Activated CD4-positive, alpha-beta T cell treated with anti-CD3 and anti-CD28 coated beads for 48 hours (primary cell): ENCODE measurements at places on chromosomes 7 and 10.

DNA sequence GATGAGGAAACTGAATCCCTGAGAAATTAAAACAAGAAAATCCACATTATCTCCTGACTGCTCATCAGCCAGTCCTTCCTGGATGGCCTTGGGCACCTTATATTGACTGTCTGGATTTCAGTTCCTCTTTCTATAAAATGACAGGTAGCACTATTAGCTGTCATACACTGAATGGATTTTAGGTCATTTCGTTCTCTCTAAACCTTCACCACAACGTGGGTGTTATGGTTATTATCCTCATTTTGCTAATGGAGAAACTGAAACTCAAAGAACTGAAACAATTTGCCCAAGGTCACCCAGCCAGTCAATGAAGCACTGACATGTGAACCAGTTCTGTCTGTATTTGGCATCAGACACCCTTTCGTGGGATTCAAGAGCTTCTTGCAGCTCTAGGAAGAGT is 193.8 kb downstream of the CYP26A1 start:
- DNase-seq: no peak

DNA sequence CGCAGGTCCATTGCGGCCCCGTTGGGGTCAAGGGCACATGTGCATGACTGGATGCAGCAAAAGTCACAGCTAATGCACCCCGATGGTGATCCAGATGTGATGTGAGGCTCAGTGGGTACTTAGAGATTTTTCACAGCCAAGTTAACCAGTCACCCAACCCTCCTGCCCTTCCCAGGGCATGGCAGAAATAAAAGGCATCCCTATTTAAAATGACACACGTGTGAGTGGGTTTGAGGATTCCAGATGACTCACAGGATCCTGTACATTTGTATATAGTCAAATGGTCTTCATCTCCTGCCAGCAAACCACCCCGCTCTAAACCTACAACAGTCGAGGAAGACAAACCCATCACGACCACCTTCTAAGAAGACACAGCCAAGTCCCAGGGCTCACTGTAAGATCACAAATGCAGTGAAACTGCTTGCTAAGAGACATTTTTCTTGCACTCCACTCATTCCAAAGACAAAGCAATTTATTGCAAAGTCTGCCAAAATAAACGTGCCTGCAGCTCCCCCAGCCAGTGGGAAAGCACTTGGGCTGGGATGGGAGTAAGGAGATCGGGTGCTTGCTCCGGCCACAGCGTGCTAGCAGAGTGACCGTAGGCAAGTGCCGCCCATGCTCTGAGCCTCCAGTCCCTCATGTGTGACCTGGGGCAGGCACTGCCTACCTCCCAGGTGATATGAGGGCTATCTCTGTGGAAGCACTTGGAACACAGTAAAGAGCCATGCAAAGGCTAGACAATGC is 86.6 kb upstream of the MACROH2A2 start:
- DNase-seq: no peak

- no peak for DNase-seq
These were observed 21.8 kb upstream of the EIF5AL1 start for GRCh38 chr10:79490400-79491142.

DNA sequence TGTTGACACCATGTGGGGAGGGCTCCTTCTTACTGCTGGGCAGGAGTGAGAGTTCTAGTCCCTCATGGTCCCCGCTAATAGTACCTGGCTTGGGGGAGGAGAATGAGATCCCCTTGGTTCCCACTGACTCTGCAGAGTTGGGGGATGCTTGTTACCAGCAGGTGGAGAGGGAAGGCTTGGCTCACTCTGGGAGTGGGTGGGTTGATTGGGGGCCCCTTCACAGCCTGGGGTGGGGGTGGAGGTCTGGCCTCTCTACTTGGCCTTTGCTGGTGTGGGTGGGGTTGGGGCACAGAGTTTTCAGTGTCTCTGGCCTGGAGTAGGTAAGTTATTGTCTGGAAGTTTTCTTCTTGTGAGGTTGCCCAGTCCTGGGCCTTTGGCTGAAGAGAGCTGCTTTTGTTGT is 31.9 kb downstream of the ADCY1 start:
- DNase-seq: no peak

DNA sequence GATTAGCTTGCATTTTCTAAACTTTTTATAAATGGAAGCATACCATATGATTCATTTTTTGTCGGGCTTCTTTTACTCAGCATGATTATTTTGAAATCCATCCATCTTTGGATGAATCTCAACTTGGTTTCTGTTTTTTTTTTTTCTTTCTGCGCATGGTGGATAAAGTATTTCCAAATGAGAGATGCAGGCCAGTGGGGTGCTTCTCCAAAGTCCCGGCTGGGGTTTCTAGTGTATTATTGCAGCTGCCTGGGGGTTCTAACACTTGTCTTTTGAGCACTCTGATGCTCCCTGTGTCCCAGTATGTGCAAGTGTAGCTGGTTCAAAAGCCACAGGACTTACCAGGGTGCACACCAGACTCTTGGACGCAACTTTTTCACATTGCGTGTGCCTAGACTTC is 70.9 kb upstream of the LOXL4 start:
- DNase-seq: no peak

- DNase-seq: no peak
These were observed 96.3 kb upstream of the VIPR2 start for GRCh38 chr7:159240962-159241361.

- no peak for DNase-seq
These were observed 50.0 kb upstream of the EMX2 start for GRCh38 chr10:117492504-117492903.

DNA sequence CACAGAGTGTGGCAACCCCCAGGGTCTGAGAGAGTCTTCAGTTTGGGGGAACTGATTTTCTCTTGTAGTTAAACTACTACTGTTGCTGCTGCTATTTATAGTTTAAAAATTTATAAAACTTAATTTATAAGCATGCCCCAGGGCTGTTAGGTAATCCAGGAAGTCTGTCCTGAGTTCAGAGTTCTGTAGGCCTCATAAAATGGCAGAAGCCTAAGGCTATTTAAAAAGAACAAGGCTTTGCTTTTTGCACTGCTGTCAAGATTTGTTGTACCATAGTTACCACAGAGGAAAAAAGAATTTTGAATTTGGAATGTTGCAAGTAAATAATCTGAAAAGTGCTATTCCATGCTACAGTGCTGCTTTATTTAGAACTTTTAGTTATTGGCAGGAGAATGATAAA is 66.1 kb downstream of the AGK start:
- no peak for DNase-seq

- no peak for DNase-seq
These were observed 98.0 kb downstream of the GRB10 start for GRCh38 chr7:50684713-50685075.

GRCh38 chr7:83347945-83348444 is 185.3 kb upstream of the PCLO start:
- no peak for DNase-seq

DNA sequence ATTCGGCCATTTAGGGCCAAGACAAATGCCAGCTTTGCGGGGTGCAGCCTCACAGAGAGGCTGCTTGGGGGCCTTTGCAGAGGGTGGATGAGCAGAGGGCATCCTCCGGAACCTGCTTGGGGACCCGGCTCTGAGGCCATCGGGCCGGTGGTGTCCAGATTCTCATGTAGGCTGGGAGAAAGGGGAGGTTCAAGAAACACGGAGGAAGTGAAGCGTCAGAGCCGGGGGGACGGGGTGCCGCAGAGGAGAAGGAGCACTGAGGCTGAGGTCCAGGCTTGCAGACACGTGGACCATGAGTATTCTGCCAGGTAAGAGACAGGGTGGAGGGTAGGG is 150.7 kb upstream of the SHH start:
- no peak for DNase-seq

GRCh38 chr7:101823096-101823495 is 5.7 kb downstream of the CUX1 start:
- no peak for DNase-seq

DNA sequence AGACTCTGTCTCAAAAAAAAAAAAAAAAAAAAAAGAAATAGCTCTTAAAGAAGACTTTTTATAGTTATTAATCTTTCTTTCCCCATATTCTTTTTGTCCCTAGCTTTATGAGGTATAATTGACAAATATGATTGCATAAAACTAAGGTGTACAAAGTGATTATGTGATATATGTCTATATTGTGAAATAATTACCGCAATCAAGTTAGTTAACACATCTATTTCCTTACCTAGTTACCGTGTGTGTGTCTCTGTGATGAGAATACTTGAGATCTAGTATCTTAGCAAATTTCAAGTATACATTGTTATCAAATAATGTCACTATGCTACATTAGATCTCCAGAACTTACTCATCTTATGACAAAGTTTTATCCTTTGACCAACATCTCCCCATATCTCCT is 30.7 kb upstream of the UBN2 start:
- DNase-seq: no peak

DNA sequence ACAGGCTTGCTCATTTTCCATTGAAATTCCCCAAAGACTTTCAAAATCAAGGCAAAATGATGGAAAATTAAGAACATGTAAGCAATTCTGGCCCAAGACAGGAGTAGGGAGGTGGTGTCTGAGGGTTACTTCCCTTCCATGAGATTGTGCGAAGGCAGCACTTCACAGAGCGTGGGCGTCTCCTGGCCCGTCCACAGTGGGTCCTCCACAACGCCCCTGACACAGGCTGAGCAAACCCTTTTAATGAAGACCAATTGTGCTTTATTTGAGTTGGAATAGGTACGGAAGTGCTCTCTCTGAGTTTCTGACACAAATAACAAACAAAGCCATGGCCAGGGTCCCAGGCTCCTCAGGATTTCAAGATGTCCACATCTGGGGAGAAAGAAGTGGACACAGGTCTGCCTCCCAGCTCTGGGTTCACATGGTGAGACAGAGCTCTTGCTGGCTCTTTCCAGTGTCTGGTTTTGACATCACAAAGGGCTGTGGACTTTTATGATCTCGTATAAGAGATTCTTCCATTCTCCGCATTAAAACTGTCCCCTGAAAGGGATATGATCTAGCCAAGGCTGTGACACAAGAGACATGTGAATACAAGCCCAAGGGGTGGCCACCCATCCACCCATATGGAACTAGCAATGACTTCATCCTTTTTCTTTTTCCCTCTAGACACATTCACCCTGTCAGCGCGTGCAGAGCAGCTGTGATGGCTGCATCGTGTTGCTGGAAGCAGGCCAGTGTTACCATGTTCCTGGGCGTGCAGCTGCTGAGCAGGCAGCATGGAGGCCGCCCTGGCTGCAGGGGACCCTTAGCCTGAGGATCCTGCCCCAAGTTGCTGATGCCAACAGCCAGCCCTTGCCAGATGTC is 145.6 kb downstream of the ADAM12 start:
- DNase-seq: no peak

DNA sequence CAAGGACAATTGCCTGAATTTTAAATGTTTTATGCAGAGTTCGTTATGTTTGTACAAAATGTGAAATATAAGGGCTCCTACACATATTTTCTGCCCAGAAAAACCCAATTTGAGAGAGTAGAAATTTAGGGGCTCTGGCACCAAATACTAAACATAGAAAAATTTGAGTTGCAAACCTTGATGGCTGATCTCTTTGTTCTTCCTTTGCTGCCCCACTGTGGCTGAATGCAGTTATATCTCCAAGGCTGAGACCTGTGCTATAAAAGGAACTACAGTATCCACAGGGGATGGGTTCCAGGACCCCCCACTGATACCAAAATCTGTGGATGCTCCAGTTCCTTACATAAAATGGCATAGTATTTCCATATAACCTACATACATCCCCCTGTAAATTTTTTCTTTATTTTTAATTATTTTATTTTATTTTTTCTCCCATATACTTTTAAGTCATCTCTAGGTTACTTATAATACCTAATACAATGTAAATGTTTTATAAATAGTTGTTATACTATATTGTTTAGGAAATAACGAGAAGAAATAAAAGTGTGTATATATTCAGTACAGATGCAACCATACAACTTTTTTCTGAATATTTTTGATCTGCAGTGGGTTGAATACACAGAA is 22.5 kb downstream of the CFAP43 start:
- peak; percentile 37 for DNase-seq

DNA sequence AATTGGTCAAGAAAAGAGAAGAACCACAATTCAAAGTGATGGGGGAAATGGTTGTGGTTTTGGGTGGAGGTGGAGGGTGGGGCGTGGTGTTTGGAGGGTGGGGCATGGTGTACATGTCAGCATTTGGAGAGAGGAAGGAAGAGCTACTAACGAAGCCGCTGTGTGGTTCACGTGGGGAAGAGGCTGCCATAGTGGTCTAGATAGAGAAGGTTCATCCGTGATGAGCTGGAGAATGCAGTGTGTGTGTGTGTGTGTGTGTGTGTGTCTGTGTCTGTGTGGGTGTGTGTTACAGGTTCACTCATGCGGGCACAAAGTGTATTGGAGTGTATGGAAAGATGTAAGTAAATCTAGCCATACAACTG is 6.1 kb upstream of the VCL start:
- DNase-seq: peak; percentile 72

DNA sequence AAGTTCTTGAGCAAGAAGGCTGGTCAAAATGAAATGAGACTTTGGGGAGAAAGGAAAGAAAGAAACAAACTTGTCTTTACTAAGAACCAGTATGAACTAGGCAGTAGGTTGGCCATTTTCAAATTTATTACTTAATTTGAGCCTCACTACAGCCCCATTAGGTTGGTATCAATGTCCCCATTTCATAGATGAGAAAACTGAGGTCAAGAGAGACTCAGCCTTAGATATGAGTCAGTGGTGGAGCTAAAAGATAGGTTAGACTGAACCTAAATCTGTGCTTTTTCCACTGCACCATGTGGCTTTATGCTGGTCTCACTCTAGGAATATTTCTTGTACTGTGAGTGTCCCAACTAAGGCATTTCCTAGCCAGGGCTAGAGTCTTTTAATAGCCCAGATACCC is 8.8 kb downstream of the ZNF503 start:
- no peak for DNase-seq

GRCh38 chr7:5665094-5666025 is 116.1 kb downstream of the RNF216 start:
- peak; percentile 74 for DNase-seq
